Inflammatory macrophage (primary cell): ENCODE measurements at places on chromosomes 1 and 21.
A peak's percentile ranks its signal among the peaks of the same experiment; 100 is the strongest.

- no peak for DNase-seq
Observed at GRCh38 chr1:232463225-232463624, 166.7 kb downstream of the SIPA1L2 start.

DNA sequence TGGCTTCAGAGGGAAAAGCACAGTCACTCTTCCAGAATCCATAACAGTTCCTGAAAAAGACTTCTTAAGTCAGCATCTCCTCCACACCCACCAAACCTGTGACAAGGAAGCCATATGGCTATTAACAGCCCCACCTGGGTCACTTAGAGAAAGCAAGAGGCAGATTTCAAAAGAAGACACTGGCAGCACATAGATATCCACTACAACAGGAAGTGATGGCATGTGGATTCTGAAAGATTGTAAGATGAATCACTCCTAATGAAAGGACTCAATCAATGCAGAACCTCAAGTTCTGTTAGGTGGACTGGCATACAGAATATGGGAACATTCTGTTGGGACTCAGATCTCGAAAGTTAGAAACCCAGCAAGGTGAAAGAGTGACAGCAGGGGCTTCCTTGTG is 365.9 kb downstream of the TGFB2 start:
- DNase-seq = no peak

- DNase-seq = no peak
Observed at GRCh38 chr1:150895618-150896017, 8.7 kb downstream of the CTXND2 start.

DNA sequence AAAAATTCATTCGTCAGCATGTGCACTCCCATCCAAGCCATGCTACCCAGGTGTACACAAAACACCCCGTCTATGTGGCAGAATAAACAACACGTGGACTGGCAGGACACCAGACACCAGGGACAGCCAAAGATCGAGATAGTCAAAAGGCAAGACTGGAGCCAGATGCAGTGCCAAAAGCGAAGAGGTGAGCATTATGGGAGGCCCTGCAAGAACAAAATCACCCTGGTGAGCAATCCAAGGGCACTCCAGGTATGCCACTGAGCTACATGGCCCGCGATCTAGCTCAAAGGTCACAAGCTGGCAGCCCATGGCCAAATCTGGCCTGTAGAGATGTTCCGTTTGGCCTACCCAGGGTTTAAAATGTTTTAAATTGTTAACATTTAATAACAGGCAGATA is 33.7 kb downstream of the PLPP3 start:
- no peak for DNase-seq

GRCh38 chr1:29389533-29390041 is 153.3 kb downstream of the PTPRU start:
- DNase-seq = no peak

- DNase-seq = peak; percentile 45
Observed at GRCh38 chr1:167121375-167122120, 27.7 kb downstream of the STYXL2 start.

DNA sequence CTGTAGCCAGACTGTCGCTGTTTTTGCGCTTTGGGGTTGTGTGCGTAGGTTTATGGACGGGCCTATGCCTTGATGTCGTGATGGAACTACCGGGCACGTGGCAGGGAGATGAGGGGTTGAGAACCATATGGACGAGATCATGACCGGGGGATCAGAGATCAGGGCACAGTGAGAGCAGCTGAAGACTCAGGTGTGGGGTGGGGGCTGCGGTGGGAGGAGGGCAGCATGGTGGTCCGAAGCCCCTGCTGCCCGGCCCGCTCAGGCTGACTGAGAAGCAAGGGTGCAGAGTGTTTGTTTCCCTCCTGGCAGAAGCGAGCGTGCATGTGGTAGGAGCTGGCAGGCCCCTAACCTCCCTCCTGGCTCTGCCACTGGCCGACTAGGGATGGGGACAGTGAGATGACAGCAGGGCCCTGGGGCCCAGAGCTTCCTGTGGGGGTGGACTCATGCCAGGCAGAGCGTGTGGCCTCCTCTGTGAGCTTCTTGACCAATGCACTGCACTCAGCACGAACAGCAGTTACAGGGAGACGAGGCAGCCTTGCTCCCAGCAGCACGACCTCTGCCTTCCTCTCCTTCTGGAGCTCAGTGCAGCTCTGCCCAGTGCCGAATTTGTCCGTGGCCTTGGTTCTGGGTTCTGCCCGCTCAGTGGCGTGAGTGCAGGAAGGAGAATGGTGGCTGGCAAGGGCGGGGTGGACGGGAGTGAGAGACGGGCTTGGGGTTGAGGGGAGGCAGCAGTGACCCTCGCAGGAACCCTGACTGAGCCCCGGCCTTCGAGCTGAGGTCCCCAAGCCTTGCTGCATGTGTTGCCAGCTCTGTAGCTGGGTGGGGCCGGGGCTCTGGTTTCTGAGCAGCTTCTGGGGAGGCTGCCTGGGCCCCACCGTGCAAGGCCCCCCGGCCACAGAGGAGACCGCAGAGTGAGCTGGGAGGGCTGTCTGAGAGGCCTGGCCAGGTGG is 22.2 kb upstream of the LRRC3 start:
- DNase-seq = no peak

GRCh38 chr1:202998836-202999750 is 8.1 kb upstream of the TMEM183A start:
- DNase-seq = peak; percentile 83

GRCh38 chr1:205071028-205071409 is 13.2 kb downstream of the TMEM81 start:
- no peak for DNase-seq

DNA sequence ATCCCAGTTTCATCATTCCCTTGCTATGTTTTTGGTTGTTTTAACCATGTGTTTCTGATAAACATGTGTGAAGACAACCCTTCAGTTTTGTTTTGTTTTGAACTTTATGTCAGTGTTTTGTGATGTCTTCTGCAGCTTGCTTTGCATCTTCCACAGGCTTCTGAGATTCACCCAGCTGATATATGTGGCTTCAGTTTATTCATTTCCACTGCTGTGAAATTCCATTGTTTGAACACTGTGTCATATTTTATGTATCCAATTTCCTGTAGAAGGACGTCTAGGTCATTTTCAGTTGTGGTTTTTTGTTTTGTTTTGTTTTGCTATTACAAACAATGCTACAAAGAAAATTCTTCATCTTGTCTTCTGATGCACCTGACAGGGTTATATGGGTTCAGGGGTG is 27.2 kb upstream of the SLC26A9 start:
- DNase-seq = no peak

DNA sequence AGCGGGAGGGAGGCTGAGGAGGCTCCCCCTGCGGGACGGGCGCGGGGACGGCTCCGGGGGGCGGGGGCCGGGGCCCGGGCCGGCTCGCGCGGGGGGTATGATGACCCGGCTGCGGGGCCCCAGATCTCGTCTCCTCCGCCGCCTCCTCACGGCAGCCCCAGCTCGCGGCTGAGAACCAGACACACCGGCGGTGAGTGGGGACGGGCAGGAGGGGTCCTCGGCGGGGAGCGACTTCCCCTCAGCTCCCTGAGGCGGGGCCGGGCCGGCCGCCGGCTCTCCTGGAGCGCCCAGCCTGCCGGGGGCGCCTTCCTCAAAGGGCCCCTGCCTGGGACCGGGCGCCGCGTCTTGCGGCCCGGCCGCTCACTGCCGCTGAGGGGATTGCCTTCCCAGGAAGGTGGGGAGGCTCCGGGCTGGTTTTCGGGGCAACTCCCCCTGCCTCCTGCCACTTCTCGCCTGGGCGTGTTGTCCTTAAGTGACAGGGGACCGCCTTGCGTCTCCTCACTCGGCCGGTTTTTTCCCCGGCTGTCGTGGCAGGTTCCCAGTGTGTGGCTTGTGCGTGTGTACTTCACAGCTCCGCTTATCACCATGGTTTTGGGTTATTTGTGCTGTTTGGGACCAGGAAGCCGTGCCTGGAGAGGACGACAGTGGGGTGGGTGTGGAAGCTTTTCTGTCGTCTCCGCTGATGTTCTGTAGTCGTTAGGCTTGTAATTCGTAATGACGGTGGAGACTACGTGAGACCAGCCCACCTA is 800 bp downstream of the HIPK1 start:
- DNase-seq = peak; percentile 51

DNA sequence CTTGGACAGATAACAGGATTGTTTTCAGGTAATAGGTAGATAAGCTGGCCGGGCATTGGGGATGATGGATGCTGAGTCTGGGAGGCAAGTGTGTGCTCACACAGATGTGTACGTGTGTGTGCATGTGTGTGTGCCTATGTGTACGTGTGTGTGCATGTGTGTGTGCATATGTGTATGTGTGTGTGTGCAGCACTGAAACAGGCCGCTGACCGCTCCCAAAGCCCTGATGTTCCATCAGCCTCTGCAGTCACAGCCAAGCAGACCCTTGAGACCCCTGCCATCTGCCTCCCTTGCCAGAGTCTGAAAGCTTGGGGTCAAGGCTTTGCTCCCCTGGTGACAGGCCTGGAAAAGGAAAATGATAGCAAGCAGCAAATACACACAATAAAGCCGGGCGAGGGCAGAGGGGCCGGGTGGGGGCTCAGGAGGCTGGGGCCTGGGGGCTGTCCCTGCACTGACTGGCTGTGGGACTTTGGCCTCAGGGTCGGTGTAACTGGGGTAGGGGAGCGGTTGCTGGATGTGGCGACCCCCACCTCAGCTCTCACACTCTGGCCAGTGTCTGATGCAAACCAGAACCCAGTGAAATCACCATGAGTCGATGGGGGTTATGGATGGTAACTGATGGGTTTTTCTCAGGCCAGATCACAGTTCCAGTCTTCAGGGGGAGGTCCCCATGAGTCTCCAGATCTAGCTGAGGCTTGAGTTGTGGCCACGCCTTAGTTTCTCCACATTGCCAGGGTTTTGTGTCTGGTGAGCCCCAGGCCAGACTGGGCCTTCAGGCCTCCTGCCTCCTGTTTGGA is 9.2 kb upstream of the TNFRSF8 start:
- DNase-seq = no peak

DNA sequence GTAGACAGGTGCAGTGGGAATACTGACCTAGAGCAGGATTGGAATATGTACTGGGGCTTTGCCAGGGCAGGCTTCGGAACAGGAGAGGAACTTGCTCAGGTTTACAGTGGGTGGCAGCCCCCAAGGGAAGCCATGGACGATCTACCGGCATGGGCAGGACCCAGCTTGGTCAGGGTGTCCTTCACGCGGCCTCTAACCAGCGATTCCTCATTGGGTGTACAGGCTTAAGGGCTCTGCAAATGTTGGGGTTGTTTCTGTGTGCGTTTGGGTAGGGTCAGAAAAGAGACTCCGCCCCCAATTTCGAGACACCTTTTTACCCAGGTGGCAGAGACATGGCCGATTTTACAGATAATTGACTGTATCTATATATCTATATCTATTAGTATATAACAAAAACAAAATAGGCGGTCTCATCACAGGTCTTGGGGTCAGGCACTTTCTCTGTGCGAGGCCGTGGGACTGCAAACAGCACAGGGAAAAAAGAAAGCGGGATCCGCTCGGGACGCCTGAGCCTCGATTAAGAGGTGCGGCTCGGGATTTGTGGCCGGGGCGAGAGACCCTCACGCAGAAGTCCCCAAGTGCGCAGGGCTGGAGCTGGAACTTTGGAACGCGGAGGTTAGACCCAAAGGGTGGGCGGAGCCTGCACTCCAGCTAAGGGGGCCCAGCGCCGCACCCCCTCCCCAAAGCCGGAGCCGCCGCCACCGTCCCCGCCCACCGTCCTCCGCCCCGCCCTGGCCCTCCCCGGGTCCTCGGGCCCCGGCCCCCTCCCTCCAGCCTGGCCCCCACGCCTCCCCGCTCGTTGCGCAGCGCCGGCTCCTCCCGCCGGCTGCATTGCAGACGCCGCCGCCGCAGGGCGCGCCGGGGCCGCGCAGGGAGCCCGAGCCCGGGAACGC is 67.5 kb upstream of the VAMP3 start:
- no peak for DNase-seq

DNA sequence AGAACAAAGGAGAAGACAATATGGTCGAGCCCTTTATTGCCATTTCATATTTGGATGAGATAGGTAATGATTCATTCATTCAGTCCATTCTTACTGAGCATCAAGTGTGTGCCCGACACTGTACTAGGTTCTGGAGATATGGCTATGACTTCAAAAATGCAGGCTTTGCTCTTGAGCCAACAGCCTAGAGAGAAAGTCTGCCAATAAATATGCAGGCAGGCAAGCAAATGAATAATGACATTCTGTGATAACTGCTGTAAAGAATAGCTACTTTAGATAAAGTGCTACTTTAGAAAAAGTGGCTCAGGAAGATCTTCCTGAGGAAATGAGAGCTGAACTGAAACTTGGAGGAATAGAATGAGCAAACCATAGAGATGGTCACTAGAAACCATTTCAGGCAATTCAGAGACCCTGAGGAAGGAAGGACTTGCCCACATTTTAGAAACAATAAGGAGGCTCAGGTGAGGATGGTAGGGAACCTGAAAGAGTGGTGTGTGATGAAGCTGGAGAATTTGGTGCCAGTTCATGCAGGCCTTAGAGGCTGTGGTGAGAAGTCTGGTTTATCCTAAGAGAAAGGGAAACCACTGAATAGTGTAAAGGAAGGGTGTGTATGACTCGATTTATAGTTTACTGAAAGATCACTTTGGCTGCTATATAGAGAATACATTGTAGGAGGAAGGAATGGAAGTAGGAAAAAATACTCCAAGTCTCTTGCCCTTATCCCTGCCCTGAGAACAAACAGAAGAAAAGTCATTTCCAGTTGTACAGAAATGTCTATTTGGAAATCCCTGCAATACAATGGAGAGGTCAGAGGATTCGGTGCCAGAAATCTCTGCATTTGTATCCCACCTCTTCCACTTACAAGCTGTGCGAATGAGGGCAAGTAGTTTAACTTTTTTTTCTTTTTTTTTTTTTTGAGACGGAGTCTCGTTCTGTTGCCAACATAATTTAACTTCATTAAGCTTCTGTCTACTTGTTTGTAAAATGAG is 167.9 kb downstream of the VPS13D start:
- no peak for DNase-seq

DNA sequence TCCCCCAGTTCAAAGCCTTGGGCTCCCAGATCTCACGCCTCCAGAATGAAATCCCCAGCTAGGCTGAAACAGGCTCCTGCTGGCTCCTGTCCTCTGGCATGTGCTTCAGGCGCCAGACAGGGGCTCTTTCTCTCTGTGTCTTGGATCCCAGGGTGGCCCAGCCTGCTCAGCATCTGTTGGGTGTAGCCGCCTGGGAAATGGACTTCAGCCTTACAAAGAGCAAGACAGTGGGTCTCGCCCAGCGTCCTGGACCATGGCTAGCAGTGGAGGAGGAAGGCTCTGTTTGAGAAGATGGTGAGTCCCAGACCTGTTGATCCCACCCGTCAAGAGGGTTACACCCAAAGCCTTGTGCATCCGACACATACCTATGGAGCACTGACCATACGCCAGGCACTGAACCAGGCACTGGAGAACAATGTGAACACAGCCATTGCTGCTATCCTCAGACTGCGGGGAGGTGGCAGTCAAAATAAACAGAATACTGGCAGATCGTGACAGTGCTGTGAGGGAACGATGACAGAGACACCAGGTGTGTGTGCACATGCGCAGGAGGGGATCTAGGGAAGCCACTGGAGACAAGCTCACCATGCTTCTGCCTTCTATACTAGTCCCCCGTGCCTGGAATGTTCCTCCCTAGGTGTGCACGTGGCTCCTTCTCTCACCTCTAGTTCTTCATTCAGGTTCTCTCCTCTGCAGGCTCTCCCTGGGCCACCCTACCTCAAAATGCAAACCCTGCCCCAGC is 93.0 kb upstream of the GCLM start:
- DNase-seq = no peak

DNA sequence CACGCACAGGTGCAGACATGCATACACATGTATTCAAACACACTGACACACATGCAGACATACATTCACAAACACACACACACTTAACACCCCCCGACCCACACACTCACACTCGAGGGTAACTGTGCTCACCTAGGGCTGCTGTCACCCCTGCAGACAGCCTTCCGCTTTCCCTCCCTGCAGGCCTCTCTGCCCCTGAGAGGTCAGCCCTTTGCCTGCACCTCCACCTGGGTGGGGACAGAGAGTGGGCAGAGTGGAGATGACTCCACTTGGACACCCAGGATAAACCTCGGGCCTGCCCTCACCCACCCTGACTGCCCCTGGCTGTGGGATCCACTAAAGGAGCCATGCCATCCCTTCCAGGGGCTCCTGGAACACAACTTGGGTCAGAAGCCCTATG is 264.3 kb downstream of the PTPRU start:
- no peak for DNase-seq
